ENCODE measurements at places on chromosomes 2 and 18. TPM values are rescaled to one million over a fixed set of nuclear protein-coding genes. Genes with fewer than 3 reads are reported as not detected.
A peak's percentile ranks its signal among the peaks of the same experiment; 100 is the strongest.

The TEX261 gene
- 81.8 TPM for total RNA-seq

- H3K4me3 ChIP-seq: no peak overlapping the region
- H3K4me1 ChIP-seq: no peaks in the 10 kb centered on the region
- DNase-seq: no peak
- H3K27ac ChIP-seq: no peak overlapping the region
- H3K27me3 ChIP-seq: no peaks in the 10 kb centered on the region
Observed at GRCh38 chr2:109674894-109675534, 60.9 kb downstream of the SOWAHC start.

- no peak overlapping the region for H3K27ac ChIP-seq
- H3K4me3 ChIP-seq: no peak overlapping the region
- no peaks in the 10 kb centered on the region for H3K36me3 ChIP-seq
- DNase-seq: no peak
- H3K4me1 ChIP-seq: no peaks in the 10 kb centered on the region
Observed at GRCh38 chr18:79383388-79384056, 12.2 kb upstream of the NFATC1 start.

- no peaks in the 10 kb centered on the region for H3K27me3 ChIP-seq
- no peak overlapping the region for H3K4me3 ChIP-seq
- H3K27ac ChIP-seq: no peak overlapping the region
Observed at GRCh38 chr2:23400703-23401102, 15.7 kb downstream of the KLHL29 start.

The HNRNPLL gene
- 35.6 TPM for total RNA-seq

DNA sequence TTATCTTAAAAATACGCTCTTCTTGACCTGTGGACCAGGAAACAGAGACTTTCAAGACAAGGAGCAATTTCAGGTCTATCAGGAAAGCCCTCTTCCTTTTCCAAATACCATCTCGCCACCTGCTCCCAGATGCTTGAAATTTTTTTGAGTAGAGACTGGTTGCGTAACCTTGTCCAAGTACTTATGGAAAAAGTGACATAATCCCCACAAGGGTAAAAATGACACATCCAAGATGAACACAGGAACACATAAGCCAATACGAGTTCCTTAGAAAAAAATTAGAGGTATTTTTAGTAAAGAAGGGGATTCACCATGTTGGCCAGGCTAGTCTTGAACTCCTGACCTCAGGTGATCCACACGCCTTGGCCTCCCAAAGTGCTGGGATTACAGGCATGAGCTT lies 1.8 kb downstream of the SERPINB13 start:
- no peaks in the 10 kb centered on the region for H3K36me3 ChIP-seq
- no peak overlapping the region for H3K4me3 ChIP-seq
- no peaks in the 10 kb centered on the region for H3K27me3 ChIP-seq
- H3K27ac ChIP-seq: no peak overlapping the region

- H3K4me1 ChIP-seq: no peaks in the 10 kb centered on the region
- no peak overlapping the region for H3K4me3 ChIP-seq
Observed at GRCh38 chr2:224723586-224724217, 7.5 kb upstream of the CCDC195 start.

DNA sequence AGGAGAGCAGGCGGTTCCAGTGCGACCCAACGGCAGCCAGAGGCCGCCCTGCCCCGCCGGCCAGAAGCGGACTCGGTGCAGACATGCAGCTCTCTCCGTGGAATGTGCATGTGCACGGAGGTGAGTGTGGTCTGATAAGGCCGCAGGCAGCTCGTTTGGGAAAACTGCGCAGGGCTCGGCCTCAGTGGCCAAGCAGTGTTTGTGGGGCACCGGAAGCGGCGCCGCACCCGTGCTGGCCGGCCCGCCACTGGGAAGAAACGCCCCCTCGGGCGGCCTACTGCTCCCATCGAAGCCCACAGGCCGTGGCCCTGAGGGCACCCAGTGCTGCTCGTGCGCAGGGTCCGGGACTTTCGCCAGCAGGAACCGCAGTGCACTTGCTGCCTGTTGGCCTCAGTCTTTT lies 25.2 kb downstream of the PRELID3A start:
- H3K4me1 ChIP-seq: no peaks in the 10 kb centered on the region
- no peak for DNase-seq
- no peak overlapping the region for H3K4me3 ChIP-seq
- no peaks in the 10 kb centered on the region for H3K36me3 ChIP-seq
- H3K27ac ChIP-seq: no peak overlapping the region

- H3K4me1 ChIP-seq: no peaks in the 10 kb centered on the region
- DNase-seq: peak; percentile 18
- H3K36me3 ChIP-seq: no peaks in the 10 kb centered on the region
- no peaks in the 10 kb centered on the region for H3K27me3 ChIP-seq
- H3K27ac ChIP-seq: peak overlapping the region; percentile 71
Observed at GRCh38 chr2:235492850-235493344, 946 bp upstream of the AGAP1 start.

DNA sequence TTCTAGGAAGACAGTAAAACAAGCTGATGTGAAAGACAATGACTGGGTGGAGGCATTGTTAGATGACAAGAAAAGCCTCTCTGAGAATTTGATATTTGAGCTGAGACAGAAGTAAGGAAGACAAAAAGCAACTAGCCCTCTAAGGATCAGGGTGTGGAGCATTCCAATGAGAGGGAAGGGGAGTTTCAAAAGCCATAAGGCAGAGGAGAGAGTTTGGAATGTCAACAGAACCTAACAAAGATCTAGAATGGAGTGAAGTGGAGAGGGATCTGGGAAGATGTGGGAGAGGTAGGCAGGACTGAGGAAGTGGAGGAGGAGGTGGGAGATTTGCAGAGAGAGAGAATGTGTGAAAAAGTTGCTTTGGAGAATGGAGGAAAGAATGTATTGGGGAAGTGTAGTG lies 17.3 kb upstream of the ASXL2 start:
- no peak overlapping the region for H3K4me3 ChIP-seq
- H3K4me1 ChIP-seq: no peaks in the 10 kb centered on the region
- no peak for DNase-seq

The SATB2 gene
- total RNA-seq: 8.8 TPM

- H3K27me3 ChIP-seq: no peaks in the 10 kb centered on the region
- no peak overlapping the region for H3K27ac ChIP-seq
- H3K4me3 ChIP-seq: no peak overlapping the region
- H3K36me3 ChIP-seq: no peaks in the 10 kb centered on the region
Observed at GRCh38 chr2:108918156-108918874, 70.7 kb downstream of the EDAR start.
